ENCODE measurements at places on chromosomes 7 and 10.

DNA sequence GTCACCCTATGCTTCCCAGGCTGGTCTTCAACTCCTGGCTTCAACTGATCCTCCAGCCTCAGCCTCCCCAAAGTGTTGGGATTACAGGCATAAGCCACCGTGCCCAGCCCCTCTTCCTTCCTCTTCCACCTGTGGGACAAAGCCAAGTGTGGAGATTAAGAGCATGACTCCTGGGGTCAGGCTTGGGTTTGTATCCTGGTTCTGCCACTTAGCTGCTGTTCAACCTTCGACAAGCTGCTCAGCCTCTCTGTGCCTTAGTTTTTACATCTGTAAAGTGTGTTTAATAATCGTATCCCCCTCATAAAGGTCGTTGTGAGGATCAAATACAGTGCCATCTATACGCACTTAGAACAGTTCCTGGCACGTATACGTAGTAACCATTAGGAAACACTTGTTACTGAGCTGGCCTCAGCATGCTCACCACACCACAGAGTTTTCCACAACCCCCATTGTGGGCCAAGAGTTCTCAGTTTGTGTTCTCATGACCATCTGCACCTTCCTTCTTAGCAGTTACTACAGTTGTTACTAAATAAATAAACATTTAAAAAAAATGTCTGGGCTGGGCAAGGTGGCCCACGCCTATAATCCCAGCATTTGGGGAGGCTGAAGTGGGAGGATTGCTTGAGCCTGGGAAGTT lies 140.5 kb upstream of the BTBD16 start:
- no peak for DNase-seq

GRCh38 chr7:139679731-139680594 lies 97.8 kb downstream of the HIPK2 start:
- no peak for DNase-seq

DNA sequence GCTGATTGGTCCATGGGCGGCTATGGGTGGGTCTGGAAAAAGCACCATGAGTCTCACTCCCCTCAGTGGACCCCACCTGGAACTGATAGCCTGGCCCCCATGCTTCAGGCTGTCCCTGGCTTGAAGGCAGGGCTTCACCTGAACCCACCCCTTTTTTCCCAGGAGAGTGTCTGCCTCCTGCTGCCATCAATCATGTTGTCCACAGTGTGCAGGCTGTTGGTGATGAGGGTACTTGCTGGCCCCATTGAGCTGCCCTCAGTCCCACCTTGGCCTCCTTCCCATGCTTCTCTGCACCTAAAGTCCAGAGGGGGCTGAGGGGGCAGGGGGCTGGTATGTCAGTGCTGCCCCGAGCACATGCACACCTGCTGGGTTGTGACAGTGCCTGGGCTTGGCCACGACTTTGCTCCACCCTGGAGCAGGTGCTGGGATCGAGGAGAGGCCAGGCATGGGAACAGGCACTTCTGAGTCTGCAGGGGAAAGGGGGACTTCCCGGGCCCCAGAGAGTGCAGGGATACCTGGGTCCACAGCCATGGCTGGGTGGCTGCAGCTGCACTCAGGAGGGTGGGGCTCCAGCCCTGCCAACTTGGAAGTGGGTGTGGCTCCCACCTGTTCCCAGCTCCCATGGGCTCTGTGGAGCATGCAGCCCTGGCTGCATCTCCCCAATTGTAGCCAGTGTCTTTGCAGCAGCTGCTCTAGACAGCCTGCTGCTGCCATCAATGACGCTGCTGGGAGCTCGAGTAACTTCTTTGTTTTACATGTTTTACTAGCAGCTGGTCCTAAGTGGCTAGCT lies 56.9 kb downstream of the ADK start:
- DNase-seq = no peak

DNA sequence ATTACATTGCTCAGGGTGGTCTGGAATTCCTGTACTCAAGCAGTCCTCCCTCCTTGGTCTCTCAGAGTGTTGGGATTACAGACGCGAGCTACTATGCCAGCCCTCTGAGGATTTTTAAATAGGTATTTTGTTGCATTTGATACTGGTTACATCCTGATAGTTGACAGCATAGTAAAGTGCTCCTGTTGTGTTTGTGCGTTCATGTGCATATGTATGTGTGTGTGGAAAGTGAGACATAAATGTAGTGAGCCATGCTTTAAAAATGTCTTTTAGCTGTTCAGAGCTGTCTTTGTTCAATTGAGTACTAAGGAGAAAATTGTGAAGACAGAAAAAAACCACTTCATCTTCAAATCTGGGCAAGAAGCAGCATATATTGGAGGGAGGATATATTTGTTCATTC lies 27.8 kb downstream of the ZNRF2 start:
- DNase-seq = no peak

DNA sequence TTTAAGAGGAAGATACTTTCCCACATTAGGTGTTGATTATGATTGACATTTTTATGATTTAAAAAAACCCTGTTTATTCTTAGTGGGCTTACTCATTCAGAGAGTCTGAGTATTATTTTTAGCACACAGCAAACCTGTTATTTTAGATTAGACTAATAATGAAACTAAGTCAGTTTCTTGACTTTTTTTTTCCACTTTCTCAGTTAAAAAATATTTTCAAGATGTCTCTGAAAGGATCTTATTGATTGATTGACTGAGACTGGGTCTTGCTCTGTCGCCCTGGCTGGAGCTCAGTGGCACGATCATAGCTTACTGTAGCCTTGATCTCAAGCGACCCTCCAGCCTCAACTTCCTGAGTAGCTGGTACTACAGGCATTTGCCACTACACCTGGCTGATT lies 20.4 kb upstream of the INPP5F start:
- no peak for DNase-seq

DNA sequence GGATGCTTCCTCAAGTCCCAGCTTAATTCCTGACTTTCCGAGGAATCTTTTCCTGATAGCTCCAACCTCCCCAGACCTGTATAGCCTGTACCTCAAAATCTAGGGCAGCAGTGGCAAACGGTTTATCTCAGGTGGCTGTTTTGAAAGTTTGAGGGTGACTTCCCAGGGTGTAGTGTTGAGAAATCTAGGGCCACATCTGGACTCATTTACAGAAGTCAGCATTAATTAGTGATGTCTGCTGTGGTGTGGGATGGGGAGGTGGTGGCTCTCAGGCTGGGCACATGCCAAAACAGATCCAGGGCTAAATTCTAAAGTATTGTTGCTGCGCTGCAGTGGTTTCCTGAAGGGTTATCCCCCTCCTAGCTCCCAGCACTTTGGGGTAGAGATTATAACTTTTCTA lies 38.0 kb downstream of the UNC5B start:
- no peak for DNase-seq

DNA sequence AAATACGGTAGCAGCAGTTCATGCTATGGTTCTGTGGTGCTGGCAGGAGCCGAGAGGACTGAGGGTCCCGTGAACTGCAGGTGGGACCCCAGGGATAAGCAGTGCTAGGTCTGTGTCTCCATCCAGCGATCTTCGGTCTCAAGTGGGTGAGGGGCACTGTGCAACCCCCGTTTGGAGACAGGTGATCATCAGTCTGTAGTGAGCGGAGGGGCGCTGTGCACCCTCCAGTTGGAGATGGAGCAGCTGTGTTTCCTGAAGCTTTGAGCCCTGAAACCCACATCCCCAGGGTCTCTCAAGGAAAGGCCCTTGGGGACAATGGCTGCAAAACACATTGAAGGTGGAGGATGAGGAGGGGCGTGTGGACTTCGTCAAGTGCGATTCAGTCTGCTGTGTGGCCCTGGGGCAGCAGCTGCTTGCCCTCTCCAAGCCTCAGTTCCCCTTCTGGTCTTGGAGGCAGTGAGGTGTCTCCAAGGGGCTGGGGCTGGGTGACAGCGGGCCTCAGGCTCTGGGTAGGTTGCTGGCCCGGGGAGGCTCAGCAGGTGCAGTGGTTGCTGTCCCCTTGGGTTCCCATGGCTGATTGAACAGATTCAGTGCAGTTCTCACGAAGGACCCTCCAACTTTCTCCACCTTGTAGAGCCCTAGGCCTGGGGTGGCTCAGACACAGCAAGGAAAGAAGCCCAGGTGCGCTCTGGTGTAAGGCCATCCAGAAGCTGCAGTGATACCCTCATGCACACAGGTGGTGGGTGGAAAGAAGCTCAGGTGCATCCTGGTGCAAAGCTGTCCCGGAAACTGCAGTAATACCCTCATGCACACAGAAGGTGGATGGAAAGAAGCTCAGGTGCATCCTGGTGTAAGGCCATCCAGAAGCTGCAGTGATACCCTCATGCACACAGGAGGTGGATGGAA lies 160.6 kb downstream of the ADARB2 start:
- DNase-seq = no peak

DNA sequence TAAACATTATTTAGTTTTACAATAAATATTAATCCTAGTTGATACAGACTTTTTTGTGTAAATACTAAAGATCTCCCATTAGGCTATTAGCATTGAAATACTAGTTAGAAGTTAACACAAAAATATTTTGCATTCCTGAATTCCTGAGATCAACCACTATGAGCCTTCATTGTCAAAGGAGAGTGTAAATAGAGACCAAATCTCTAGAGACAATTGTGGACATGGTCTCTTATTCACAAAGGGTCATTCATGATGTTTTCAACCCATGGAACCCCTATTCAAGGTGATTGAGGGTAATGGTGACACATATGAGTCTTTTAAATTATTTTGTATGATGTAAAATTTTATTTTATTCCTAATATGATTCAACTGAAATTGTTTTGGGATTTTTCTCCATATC lies 1454.8 kb upstream of the LRRTM3 start:
- DNase-seq = no peak

DNA sequence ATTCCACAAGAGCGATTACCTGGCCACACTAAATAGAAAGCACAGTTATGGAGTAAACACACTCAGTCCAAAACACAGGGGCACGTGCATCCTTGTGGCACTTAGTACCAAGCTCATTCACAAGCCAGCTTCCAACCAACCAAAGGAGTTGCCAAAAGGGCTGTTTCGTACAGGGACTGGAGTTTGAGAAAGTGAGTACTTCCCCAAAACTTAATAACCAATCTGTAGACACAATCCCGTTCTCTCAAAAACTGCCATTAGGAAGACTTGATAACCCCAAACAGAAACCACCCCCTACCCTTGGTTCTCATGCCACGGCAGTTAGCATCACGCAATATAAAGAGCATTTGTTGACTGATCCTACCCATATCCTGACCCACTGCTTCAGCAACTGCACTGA lies 166.2 kb upstream of the ASAH2 start:
- DNase-seq = no peak

- no peak for DNase-seq
Observed at GRCh38 chr10:97412891-97413304, 11.8 kb upstream of the RRP12 start.

GRCh38 chr7:66899552-66900280 lies 21.3 kb upstream of the TMEM248 start:
- DNase-seq = no peak

DNA sequence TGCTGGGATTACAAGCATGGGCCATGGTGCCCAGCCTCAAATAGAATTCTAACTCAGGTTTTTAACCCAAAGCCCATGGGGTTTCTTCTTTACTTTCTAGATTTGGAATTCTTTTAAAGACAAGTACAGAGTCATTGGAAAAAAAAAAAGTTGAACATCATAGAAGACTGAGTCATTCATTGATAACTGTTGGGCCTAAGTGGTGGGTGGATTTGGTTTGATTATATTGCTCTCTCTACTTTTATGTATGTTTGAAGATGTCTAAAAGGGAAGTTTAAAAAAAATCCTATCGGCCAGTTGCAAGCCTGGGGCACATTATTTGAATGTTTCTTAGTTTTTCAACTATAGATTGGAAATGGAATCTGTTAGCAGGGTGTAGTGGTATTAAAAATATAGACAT lies 49.7 kb downstream of the INPP5F start:
- no peak for DNase-seq

- DNase-seq = no peak
Observed at GRCh38 chr7:11648980-11649379, 183.0 kb downstream of the THSD7A start.

DNA sequence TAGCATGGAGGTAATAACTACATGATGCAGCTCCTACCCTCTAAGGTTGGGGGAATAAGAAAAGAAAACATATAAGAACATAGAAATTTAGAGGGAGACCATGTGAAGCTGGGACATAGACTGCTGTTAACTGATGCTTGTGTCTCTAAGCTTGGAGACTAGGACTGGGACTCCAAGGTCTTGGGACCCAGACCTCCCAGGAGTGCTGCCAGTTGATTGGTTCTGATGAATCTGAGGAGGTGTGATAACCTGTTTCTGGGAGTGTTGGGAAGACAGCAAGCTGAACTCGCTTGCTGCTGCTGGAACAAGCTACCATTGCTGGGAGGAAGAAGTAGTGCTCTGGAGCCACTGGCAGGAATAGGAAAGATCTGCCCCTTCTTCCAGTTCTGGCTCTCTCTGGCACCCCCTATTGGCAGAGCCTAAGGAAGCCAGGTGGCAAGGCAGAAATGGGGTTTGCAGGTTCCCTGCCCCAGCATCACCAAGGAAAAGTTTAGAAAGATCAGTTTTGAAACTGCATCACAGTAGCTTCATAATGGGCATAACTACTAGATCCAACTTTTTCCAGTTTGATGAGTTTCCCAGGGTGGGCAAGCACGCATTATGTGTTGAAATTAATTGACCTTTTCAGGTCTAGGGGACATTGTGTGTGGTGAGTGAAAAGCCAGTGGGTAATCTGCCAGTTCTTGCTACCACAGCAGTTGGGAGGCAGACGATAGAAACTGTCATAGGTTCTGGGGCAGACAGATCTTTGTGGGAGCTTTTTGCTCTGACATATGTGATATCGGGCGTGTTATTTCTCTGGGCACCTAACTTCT lies 140.7 kb downstream of the SND1 start:
- no peak for DNase-seq

- DNase-seq = no peak
Observed at GRCh38 chr7:131012477-131013031, 278.5 kb upstream of the KLF14 start.

GRCh38 chr7:34430456-34430855 lies 227.6 kb upstream of the NPSR1 start:
- no peak for DNase-seq

GRCh38 chr10:20744821-20745220 lies 152.3 kb downstream of the NEBL start:
- DNase-seq = no peak

DNA sequence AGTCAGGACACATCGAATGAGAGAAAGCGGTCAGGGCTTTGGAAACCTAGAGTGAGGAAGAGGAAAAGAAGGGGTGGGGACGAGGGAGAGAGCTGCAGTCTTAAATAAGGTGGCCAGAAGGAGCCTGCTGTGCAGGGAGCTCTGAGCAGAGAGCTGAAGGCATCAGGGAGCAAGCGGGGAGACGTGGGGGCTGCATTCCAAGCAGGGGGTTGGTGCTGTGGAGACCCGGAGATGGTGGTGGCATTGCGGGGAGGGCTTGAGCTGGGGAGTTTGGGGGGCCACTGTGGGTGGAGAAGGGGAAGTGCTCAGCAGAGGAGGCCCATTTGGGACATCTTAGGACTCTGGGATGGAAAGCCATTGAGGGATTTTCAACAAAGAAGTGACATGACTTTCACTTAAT lies 38.7 kb upstream of the ZNF32 start:
- DNase-seq = no peak

DNA sequence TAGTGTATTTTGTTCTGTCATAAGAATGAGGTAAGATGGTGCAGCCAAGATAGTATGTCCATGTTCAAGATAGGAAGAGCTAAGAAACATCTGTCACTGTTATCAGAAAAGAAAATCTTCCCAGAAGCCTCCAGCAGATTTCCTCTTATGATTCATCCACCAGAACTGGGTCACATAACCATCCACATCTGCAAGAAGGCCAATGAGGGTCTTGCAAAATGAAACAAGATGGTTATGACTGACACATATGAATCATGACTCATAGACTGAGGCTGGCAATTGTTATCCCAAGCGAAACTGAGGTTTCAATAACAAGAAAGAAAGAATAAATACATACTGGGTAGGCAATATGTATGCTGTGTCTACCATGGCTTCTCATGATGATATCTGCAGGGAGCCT lies 30.3 kb downstream of the CCNJ start:
- no peak for DNase-seq

- DNase-seq = no peak
Observed at GRCh38 chr7:29806208-29806994, at the start of gene WIPF3. TSS of gene WIPF3 (plus strand) at chr7:29806508. CDS start at chr7:29834725, 28,217 bp downstream.
